ENCODE measurements at places on chromosomes 1 and 21. TPM values are rescaled to one million over a fixed set of nuclear protein-coding genes. Genes with fewer than 3 reads are reported as not detected.

Gene MSH4
- total RNA-seq, result 0.18 TPM

Gene ARHGEF16
- total RNA-seq, result 149 TPM

Gene C1orf210
- not detected for total RNA-seq

Gene LCE1E
- not detected for total RNA-seq

Gene MEF2D
- 85.2 TPM for total RNA-seq

Gene PDC
- not detected for total RNA-seq

Gene CLEC20A
- total RNA-seq, result not detected

Gene HPCAL4
- total RNA-seq, result 0.14 TPM

Gene HOOK1
- 4.3 TPM for total RNA-seq

Gene CCDC27
- not detected for total RNA-seq

Gene HECTD3
- 96.2 TPM for total RNA-seq

Gene OR14K1
- not detected for total RNA-seq

- no peak for DNase-seq
Observed at GRCh38 chr1:41724248-41724647, 194.5 kb downstream of the HIVEP3 start.

DNA sequence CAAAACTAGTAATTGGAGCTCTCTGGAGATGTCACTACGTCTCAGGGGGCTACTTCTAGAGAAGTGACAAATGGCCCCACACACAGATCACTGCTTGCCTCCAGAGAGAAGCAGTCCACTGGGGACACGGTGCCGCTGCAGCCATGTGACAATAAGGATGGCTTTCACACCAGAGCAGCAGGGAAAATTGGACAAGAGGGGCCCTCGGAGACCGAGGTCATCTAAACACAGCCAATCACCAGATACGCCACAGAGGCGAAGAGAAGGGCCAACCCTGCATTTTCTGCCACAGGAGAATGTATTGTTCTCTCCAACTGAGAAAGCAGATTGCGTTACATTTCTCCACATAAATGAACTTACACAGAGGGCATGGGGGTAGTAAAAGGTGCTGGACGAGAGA lies 51.2 kb upstream of the TIAM1 start:
- DNase-seq, result no peak

- DNase-seq, result no peak
Observed at GRCh38 chr1:211879475-211879874, 48.9 kb upstream of the LPGAT1 start.

- DNase-seq, result no peak
Observed at GRCh38 chr21:39307466-39307865, 6.0 kb downstream of the BRWD1 start.

DNA sequence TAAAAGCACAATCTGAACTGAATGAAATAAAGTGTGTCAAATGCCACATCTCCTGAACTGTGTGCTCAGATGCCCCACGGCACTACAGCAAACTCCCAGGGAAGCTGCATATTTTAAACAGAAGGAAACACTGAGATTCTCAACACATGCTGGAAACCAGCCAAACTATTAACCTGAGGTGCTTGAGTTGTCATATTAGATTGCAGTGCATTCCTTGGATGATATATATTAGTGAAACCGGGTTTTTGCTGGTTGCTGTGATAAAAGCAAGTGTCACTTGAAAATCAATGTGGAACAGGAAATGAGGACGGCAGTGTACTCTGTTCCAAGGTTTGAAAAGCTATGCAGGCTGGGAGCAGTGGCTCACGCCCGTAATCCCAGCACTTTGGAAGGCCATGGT lies 8.7 kb downstream of the SYNJ1 start:
- peak; percentile 15 for DNase-seq

DNA sequence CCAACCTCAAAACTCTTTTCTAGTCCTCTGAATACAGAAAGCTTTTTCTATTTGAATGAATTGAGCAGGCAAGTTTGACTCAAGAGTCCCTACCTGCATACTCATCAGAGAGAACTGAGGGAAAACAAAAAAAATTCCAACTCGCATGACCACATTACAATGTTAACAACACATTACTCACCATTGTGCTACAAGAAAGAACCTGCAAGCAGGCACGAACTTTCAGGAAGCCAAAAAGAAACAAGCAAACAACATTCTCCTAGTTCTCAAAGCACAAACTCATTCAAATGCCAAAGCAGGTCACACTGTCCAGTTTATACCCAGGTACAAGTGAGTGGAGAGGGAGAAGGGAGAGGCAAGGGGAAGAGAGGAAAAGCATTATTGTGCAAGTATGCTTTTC lies 14.6 kb downstream of the OTUD7B start:
- DNase-seq, result no peak

DNA sequence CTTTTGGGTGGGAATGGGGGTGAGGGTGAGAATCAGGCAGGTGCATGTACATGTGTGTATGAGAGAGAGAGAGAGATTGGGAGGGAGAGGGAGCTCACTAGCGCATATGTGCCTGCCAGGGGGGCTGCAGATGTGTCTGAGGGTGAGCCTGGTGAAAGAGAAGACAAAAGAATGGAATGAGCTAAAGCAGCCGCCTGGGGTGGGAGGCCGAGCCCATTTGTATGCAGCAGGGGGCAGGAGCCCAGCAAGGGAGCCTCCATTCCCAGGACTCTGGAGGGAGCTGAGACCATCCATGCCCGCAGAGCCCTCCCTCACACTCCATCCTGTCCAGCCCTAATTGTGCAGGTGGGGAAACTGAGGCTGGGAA lies 95.0 kb downstream of the EPHB2 start:
- no peak for DNase-seq

DNA sequence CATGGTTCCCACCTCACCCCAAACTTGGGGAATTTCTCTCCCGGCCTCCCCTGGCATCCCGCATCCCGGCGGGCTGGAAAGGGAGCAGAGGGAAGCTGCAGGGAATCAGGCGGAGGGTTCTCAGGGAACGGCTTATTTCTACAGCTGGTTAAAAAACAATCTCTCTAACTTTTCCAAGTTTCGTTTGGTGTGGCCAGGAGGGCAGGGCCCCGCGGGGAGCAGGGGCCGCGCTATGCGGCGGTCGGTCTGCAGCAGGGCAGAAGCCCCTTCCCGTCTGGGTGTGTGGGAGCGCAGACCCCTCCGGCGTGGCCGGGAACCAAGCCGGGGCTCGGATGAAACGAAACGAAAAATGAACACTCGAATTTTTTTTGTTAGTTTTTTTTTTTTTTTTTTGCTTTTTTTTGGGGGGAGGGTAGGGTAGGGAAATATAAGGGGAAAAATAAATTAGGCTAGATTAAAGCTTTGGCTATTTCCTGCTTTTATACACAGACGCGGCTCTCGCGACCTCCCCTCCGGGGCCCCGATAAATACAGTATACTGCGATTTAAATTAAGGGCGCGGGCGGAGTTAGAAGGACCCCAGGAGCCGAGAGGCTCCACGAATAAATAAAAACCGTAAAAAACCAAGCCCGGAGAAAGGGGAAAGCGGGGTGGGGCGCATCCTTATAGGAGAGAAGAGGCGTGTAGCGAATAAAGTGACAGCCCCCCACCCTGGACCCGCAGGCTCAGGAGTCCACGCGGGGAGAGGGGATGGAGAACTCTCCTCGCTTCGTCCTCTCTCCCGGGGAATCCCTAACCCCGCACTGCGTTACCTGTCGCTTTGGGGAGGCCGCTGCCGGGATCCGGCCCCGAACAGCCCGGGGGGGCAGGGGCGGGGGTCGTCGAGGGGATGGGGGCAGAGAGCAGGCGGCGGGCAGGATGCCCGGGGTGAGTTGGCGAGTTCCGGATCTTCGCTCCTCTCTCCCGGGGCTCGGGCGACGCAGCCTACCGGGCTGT lies 2.1 kb downstream of the POU3F1 start:
- peak; percentile 28 for DNase-seq

DNA sequence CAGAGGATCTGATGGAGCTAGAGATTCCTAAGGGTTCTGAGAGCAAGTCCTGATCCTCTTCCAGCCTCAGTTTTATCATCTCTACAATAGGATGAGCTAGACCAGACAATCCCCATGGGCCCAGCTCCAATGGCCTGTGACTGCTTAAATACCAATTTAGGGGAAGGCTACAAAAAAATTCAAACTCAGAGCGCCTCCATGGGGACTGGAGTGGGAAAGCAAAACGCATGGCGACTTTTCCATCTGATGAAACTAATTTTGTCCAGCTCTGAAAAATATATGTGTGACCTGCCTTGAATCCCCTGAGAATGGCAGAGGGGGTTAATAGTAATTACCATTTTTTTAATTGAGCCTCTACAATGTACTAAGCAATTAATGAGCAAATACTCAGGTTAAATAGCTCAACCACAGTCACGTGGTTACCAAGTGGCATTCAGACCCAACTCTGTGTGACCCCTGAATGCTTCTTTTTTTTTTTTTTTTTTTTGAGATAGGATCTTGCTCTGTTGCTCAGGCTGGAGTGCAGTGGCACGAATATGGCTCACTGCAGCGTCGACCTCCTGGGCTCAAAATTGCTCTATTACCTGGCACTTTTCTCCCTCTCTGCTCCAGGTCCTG lies 8.4 kb downstream of the EXTL1 start:
- DNase-seq, result no peak

- DNase-seq, result peak; percentile 64
Observed at GRCh38 chr1:22772014-22772413, 61.4 kb downstream of the EPHB2 start.

DNA sequence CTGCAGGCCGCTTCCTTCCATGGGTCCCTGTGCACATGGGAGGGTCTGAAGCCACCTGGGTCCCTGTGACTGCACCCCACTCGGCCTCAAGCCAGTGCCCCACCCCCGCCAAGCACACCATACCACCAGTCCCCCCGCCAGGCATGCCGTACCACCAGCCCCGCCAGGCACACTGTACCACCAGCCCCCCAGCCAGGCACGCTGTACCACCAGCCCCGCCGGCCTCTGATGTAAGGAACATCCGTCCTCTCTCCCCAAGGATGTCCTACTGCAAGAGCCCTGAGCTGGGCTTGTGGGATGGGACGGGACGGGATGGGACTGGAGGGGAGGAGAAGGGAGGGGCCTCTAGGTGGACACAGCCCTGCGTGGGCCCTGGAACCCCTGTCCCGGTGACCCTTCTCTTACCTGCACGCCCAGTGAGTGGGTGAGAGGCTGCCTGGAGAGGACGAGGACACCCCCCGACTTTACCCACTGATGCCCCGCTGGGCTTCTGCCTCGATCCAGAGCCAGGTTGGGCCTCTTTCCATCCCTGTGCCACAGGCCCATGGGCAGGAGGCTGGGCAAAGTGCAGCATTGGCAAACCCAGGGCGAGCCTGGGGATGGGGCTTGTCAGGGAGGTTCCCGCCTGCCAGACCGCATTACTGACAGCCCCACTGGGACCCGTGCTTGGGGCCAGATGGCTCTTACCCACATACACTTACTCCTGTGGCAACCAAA lies 40.8 kb upstream of the COL6A1 start:
- no peak for DNase-seq

DNA sequence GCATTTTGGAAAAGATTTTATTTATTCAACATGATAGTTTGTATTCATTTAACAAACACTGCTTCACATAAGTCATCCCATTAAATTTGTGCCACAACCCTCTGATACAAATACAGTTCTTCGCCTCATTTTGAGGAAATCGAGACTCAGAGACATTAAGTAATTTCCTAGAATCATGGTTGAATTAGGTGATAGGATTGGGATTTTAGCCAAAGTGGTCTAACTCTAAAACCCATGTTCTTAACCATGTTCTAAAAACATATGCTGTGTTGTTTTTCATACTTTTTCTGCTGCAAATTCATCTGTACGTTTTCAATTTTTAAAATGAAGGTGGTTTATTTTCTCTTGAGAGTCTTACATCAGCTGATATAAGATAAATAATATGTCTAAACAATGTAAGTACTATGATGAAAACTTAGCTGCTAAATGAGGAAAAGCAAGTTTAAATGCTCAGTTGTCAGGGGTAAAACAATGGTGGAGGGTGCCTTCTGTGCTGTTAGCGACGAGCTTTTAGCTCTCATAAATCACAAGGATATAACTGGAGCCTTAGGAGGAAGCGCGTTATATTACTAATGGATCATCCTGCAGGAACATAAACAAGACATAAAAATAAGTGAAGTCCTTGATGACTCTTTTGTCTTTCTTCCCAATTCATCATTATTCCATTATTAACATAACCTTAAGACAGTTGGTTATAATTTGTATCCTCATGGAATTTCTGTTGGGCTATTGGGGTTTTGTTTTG lies 97.7 kb downstream of the CACHD1 start:
- peak; percentile 23 for DNase-seq

- DNase-seq, result no peak
Observed at GRCh38 chr1:14345946-14346550, 252.4 kb upstream of the KAZN start.

DNA sequence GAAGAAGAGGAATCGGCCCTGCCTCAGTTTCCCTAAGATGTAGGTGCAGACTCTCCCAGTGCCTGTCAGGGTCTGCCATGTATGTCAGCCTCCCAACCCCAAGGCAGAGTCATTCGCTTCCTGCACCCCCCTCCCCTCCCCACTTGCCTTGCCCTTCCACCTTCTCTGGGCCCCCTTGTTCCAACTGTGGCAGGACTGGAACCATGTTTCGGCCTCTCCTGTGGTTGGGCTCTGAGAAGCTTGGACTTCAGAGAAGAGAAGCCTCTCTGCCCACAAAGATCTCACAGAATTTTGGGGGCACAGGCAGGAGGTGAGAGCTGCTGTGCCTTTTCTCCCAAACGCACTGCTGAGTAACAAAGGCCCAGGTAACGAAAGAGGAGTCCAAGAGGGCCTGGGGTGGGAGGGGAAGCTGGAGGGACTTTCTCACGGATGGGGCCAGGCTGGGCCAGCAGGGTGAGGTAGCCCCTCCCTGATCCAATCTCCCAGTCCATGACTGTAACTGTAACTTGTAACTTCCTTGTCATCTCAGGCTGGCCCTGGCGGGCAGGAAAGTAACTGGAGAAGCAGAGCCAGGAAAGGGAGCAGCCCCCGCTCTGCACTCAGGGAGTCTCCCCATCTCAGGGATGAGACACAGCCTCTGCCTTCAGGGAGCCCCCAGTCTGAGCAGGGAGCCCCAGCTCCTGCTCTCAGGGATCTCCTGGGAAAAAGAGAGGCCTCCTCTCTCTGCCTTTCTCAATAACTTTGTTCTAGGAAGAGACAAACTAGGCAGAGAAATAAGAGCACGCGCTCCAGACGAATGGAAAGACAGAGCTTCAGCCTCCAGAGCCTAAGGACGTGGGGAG lies 11.3 kb downstream of the CRABP2 start:
- peak; percentile 52 for DNase-seq

DNA sequence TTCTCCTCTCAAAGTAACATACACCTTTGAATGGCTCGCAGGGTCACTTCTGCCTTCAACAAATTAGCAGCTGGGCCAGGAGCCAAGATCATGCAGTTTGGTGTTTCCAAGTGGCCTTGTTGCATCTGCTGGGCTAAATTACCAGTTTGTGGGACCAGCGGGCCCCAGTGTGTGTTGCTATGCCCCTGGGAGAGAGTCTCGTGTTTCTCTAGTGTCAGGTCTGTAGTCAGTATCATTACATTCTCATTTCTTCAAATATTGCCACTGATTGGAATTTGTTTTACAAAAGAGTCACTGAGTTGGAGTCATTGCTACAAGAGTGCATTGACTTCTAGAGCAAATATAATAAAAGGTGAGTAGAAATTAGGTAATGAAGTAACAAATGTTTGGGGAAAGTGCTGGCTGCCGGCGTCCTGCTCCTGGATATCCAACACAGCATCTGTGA lies 35.5 kb downstream of the RHOU start:
- no peak for DNase-seq

- DNase-seq, result no peak
Observed at GRCh38 chr1:232709386-232709785, 79.5 kb upstream of the SIPA1L2 start.

GRCh38 chr1:171919891-171920887 lies 78.9 kb downstream of the DNM3 start:
- DNase-seq, result no peak
